Karpas-422 (cell line): ENCODE measurements at places on chromosomes 3 and 15.

- peak; percentile 52 for DNase-seq
Measured at GRCh38 chr3:23865595-23866396, 51.0 kb downstream of the NKIRAS1 start.

DNA sequence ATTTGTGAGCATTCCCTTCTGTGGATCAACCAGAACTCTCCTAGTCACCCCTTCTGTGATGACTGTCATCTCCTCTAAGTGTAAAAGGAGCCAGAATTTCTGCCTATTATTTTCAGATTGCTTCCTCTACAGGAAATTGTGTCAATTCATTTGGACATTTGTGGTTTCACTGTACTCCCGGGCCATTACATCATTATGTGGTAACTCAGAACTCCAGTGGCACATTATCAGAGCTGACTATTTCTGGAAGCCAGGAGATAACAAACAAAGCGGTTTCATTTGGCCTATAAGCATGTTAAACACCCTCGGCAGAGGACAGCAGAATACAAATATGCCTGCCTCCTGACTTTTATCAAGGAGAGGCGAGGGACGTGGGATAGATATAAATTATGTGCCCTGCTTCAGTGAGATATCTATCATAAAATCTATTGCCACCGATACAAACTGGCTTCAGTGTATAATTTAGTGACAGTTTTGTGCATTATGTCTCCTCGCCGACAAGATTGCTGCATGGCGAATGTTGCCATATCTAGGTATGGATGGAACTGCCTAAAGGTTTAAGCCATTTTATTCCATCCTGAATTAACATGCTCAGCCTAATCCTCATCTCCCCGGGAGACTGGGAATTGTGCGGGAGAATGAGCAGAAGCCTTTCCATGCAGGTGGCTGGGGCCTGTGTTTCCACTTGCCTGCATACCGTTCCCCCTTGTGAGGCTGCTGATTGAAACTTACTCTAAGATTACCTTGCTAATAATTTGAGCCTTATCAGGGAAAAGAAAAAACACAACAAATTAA lies 193.4 kb upstream of the SEMA6D start:
- DNase-seq = no peak

- DNase-seq = no peak
Measured at GRCh38 chr3:94529816-94530215, 467.0 kb downstream of the NSUN3 start.

DNA sequence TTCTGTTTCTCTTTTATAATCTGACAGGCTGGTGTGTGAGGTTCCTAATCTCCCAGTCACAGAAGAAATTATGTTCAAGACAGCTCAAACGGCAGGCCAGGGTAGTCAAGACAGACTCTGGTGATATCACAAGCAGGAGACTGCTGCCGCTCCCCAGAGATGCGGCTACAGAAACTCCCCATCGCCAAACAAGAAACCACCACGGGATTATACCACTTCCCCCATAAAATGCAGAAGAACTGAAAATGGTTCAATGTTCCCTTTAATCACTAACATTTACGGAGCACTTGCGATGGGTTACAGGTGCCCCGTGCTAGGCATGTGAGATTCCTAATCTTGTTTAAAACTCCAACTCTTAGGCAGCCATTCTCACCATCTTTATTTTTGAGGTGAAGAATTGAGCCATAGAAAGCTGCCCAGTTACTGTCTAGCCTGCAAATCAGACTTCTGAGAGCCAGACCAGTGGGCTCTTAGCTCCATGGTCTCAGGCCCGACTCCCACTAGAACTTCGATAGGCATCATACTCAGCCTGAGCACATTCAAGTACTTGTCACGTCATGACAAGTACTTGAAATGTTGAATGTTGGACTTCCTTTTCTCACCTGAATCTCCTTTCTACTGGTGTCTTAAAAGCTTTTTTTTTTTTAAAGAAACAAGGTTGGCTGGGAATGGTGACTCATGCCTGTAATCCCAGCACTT lies 58.4 kb downstream of the TBC1D2B start:
- DNase-seq = no peak

DNA sequence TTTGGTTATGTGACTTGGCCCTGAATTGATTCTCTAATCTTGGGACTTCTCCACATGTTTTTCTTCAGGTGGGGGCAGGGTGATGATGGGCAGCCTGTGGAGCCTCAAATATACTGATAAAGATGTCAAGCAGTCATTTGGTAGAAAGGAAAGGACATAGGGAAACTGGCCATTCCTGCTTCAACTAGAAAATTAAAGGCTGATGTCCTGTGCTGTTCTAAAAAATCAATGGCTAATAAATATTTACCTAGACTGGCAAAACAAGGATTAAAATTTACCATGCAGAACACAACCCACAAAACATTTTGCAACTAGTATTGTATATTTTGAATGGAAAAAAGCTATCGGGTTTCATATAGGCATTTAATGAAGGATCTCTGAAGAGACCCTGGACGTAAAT lies 133.7 kb downstream of the GADL1 start:
- DNase-seq = no peak

GRCh38 chr3:48634661-48635221 lies 520 bp downstream of the SLC26A6 start:
- peak; percentile 86 for DNase-seq

DNA sequence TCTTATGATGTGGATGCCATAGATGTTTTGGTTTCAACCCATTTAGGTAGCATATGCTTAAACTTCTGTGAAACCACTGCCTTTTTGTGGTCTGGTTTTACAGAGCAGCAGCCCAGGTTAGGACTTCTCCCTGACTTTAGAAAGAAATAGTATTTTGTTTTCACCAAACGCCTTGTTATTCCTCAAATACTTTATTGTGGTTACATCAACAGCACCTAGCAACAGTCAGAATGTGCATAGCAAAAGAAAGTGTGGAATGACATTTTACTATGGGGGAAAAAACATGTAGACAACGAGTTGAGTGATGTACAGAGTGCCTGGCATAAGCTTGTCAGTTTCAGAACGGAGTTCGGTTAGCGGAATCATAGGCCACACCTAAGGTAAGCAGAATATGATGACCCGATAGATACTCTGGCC lies 159.2 kb downstream of the TPRG1 start:
- no peak for DNase-seq

- DNase-seq = no peak
Measured at GRCh38 chr3:49914906-49915305, 11.2 kb upstream of the MST1R start.

DNA sequence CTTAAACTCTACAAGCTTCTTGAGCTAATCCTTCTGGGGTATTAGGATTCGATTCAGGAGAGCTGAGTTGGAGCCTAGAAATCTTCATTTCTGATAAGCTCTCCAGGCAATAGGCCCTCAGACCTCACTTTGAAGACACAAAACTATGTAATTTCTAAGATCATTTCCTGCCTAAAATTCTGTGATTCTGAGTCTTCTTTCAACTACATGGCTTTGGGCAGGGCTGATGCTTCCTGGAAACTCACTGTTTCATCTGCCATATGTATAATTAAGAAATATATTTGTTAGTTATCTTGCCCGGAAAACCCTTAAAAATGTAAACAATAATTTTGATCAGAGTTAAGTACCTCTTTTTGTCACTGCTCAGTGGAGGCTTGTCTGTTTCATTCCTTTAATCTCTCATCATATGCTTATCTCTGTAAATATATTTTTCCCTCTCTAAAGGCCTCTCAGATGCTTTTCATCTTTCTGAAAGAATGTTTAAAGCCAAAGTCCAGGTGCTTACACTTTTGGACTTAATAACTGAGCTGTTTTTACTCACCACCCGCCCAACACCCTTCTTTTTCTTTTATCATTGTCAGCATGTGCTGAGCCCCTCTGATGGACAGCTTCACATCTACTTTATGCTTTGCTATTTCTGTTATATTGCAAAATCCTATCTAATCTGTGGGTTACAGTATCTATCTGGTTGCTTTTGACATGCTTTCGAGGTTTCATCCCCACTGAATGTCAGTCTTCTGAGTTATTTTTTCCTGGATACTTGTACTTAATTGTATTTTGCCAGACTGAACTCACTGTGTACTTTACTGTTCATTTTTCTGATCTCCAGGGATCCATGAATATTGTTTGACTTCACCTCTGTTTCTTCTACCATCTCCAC lies 38.2 kb downstream of the FILIP1L start:
- no peak for DNase-seq

DNA sequence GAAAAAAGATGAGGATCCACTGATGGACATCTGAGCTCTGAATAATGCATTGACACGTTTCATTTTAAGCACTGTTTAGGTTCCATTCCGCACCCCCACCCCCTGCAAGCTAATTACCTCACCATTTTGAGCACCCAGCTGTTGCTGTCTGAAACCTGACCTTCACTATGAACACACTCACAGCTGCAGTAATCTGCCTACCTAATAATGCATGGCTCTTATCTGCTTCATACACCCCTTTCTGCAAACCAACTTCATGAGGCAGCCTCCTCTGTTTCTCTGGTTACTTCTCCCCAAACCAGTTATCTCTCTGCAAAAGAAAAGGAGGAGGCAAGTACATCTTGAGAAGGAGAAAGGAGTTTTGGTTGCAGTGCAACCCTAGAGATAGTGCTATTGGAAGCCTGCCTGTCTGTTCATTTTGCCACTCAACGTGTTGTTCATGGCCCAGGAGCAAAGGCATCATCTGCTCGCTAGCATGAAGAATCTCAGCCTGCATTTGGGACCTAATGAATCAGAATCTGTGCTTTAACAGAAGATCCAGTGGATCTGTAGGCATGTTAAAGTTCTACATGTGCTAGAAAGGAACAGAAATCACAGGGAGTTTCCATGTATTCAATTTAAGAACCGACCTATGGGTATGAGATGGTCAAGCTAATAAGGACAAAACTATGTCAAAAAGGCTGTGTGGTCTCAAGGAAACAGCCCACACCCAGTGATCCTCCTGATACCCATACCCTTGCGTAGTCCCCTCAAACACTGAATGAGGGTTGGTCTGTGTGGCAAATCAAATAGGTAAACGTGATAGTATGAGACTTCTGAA lies 87.2 kb downstream of the MB21D2 start:
- no peak for DNase-seq

DNA sequence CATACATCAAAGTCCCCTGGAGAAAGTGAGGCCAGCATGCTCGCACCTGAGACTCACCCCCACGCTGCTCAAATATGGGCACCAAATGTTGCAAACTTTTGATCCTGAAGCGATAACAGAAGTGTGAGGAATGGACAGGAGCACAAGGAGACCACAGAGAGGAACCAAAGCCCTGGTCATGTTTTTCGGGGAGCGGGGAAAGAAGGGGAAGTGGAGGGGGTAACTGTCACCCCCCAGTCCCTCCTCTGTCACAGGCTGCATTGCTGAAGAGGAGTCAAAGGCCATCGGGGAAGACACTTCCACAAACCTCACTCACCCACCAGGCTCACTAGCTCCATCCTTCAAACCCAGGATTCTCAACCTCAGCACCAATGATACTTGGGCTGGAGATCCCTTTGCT lies 182.4 kb downstream of the UACA start:
- DNase-seq = no peak

- DNase-seq = no peak
Measured at GRCh38 chr15:100771746-100772145, 107.9 kb upstream of the ALDH1A3 start.

DNA sequence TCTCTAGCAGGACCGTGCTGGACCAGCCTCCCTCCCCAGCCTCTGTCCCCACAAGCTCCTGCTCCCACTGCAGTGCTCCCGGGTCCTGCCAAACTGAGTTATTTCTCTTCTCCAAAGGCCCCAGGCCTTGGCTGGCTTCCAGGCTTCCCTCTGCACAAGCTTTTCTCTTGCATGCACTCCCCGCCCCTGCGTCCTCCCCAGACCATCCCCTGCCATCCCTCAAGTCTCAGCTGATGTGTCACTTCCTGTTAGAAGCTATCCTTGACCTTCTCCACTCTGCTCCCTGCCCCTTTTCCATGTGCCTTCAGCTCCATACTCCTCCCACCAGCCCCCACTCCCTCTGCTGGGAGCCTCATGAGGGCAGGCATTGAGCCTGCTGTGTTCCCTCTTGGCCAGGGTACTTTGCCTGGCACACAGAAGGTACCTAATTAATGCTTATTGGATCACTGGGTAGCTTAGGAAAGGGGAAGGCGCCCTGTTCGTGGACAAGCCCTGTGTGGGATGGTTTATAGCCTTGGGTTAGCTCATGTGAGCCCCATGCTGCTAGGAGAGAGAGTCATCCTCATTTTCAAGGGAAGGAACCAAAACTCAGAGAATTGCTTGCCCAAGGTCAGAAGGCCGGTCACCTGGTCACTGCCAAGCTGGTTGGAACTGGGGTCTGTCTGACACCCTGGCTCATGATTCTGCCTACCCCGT lies 56.4 kb downstream of the FEM1B start:
- no peak for DNase-seq
